KG1 (cell line): ENCODE measurements at places on chromosomes 1 and 21.

- no peak for DNase-seq
These were observed 258.1 kb downstream of the SDCCAG8 start for GRCh38 chr1:243513726-243514491.

DNA sequence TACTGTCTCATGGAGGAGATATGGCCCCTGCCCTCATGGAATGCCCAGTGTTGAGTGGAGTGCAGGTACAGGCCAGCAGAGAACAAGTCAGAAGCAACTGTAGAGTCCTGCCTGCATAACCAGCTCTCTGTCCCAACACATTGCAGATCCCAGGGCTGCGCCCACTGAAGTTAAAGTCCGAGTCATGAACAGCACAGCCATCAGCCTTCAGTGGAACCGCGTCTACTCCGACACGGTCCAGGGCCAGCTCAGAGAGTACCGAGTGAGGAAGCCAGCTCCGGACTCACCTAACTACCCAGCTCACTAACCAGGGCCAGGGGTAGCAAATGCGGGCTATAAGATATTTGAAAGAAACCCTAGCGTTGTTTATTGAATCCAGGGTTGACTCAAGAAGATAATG lies 59.1 kb upstream of the CNTN2 start:
- no peak for DNase-seq

DNA sequence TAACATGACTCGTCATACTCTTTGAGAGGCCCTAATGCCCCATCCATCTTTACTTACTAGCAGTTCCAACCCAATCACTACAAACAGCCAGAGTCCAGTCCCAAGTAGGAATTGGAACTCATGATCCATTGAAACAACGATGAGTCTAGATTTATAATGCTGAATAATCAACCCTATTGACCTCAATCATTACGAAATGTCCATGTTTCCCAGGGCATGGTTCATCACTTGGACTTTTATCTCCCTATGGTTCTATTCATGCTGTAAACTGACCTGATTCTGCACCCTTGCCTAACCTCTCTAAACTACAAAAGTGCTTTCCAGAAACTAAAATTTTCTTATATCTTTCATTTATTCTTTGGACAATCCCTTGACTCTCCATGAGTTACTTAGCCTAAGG lies 840.0 kb upstream of the B3GALT2 start:
- no peak for DNase-seq

- DNase-seq: no peak
These were observed 267.8 kb upstream of the RUNX1 start for GRCh38 chr21:35316933-35317332.

- no peak for DNase-seq
These were observed 236.4 kb downstream of the USH2A start for GRCh38 chr1:216186816-216187215.

DNA sequence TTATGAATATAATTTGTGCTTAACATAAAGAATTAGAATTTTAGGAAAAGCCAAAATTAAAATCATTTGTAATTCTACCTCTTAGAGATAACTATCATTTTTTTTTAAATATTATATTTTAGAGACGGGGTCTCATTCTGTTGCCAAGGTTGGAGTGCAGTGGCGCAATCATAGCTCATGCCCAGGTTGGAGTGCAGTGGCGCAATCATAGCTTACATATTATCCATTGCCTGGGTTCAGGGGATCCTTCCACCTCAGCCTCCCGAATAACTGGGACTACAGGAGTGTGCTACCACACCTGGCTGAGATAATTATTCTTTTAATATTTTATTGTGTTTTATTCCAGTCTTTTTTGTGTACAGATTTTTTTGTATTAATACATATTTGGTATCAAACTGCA lies 8.3 kb downstream of the RASAL2 start:
- DNase-seq: no peak

GRCh38 chr1:246454655-246455054 lies 52.4 kb downstream of the SMYD3 start:
- DNase-seq: no peak

DNA sequence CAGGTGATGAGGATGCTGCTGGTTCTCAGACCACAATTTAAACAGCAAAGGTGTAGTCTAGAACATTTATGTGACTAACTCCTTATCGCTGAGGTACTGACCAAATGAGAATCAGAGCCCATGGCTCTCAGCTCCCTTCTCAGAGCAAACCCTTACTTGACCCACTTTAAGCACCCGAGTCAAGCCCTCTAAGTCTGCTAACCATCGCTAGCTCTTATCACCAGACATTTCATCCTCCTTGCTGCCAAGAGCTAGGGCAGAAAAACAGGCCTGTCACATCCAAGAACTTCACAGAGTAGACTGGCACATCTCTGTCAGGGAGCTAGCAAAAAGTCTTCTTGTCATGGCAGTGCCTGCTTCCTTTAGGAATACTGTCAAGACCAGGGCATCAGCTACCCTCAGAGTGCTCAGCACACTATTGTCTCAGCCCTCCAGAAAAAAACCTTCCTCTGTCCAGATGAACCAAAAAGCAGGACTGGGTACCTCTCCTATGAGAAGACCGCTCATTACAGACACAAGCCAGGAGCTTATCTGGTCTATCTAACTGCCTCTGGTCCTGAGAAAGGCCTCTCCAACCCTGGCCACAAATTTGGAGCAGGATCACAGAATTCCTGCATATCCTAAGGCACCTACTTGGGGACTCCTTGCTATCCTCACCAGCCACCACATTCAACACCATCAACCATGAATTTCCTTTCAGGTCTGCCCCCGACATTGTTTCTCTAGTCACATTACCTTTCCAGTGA lies 26.2 kb downstream of the ERI3 start:
- no peak for DNase-seq

DNA sequence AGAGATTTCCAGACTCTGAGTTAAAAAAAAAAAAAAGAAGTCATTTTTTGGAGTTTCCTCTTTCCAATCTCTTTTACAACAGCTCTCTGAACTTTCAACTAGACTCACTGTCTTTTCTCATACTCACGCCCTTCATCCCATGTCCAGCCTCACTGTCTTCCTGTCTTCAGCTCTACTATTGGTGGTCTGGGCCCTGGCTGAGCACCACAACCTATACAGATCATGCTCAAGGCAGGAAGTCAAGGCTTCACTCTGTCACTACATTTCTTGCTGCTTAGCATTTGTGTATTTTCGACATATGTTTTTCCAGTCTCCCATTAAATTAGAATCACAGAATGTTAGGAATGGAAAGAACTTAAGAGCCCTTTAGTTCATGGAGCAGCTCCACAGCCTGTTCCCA lies 106.4 kb upstream of the PPP2R5A start:
- no peak for DNase-seq

DNA sequence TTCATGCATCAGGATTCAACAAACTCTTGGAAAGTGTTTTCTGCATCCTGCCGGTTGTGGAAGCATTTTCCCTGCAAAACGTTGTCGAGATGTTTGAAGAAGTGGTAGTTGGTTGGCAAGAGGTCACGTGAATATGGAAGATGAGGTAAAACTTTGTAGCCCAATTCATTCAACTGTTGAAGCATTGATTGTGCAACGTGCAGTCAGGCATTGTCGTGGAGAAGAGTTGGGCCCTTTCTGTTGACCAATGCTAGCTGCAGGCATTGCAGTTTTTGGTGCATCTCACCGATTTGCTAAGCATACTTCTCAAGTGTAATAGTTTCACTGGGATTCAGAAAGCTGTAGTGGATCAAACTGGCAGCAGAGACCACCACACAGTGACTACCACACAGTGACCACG lies 57.0 kb upstream of the PRDM2 start:
- DNase-seq: no peak

DNA sequence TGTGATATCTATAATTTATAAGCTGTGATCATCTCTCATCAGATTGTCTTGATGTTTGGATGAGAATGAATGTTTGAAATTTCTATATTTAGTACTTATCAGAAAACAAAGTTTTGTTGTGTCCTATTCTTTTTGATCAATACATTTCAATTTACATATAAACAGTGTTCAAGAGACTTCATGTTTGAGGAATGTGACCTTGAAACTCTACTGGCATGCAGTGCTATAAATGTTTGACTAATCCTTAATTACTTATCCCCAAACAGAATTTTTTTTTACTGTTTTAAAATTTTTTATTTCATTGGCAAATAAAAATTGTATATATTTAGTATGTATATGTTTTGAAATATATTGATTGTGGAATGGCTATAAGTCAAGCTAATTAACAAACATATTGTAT lies 1.5 kb upstream of the PRKAA2 start:
- no peak for DNase-seq

DNA sequence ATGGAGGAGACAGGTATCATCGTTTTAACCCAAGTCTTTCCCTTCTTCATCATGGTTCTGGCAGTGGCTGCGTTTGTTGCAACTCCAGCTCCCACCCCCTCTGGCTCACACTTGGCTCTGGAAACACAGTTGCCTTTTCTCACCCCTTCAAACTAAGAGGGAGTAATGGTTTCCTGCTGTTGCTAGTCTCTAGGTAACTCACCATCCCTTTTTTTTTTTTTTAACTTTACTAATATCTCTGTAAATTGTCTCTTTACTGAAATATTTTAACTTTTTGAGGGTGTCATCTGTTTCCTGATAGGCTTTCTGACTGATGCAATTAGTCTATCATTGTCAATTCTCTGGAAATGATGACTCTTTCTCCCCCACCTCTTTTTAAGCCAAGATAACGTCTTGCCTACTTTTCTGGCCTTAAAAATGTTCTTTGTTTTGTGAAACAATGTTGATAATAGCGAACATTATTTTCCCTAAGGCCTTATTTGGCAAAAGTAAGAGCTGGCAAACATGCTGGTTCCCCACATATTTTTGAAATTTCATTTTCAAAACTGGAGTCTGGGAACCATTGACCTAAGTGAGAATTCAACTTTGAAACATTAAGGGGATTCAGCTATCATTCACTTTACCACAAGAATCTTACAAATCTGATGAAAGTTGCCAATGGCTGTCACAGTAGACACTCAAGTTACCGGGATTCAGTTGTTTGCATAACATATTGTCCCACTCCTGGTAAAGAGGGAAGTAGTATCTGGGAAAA lies 85.3 kb downstream of the LEPR start:
- no peak for DNase-seq

- no peak for DNase-seq
These were observed 58.1 kb upstream of the SIM2 start for GRCh38 chr21:36640721-36641244.

DNA sequence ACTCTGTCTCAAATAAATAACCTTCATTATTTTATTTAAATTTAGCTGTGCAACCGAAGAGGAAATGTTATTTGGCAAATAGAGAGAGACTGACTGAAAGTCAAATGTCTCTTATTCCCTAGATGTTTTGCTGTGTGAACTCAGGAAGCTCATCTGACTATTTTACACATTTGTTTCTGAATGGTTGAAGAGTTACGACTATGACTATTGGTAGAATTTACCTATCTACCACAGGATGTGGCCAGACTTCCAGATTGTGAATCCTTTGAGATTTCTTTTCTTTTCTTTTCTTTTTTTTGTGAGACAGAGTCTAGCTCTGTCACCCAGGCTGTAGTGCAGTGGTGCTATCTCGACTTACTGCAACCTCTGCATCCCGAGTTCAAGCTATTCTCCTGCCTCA lies 5.3 kb upstream of the SDE2 start:
- DNase-seq: no peak
